Cortex of kidney (tissue), 1 donor: ENCODE measurements at places on chromosomes 2 and 18.

DNA sequence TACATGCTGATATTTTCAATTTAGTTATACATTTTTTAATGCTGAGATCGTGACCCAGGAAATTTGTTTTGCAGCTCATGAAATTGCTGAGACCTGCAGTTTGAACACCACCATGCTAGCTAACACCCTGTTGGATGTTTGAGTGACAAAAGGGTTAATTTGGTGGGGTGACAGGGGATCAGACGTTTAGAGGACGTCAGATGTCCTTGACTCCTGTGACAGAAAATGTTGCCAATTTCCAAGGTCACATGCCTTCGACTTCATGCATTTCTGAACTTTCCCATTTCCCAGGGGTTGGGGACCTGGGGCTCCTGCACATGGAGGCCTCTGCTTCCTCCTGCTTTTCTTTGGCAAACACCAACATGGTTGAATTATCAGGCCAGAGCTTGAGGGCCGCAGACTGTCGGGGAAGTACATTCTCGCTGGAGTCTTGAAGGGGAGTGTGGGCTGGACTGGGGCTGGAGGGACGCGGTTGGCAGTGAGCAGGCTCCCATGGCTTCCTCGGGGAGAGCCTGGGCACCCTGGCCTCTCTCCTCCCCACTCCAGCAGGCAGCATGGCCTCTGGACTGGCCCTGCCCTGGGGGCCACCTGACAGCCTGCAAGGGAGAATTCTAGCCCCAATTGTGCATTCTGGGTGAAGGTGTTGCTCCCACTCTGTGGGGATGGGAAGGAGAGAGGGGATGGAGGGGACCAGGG is 73.1 kb downstream of the CTIF start:
- DNase-seq: no peak

GRCh38 chr2:70160545-70160944 is 30.3 kb downstream of the C2orf42 start:
- DNase-seq: no peak

- DNase-seq: no peak
These were observed 19.5 kb upstream of the PUM2 start for GRCh38 chr2:20370191-20370590.

- DNase-seq: no peak
These were observed 97.7 kb upstream of the OTOS start for GRCh38 chr2:240238201-240238600.
